ENCODE measurements at places on chromosomes 1 and 21.

- no peak for DNase-seq
Observed at GRCh38 chr1:232952514-232953499, 2.4 kb downstream of the NTPCR start.

DNA sequence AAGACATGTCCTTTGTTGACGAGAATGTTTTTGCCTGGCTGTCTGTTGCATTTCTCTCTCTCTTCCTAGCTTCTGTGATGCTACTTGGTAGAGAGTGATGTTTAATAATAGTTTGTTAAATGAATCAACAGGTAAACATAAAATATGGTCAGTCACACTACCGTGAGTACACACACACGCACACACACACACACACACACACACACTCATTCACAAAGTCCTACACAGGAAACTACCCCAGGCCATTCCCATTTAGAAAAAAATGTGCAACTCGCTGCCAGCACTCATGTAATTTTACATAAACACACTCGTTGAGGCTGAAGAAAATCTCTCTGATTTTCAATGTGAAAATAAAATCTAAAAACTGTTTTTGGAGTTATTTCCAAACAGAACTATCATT, 38.7 kb downstream of the RUNX1 start:
- no peak for DNase-seq

DNA sequence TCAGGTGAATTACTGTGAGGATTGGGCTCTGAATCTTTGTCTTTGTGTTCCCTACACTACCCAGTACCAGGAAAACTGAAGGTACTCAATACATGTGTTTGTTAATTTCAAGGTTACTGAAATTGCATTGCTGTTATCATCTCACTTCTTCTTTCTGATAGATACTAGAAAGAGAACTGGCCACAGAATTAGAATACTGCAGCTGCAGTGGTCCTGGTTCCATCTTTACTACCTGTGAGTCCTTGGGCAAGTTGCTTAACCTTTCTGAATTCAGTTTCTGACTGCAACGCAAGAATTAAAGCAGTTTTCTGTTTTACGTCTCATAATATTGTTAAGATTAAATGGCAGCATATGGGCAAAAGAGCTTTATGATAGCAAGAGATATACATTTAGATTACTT, 263.5 kb downstream of the LMO4 start:
- no peak for DNase-seq

GRCh38 chr1:88736633-88737248, 52.7 kb downstream of the PKN2 start:
- DNase-seq = no peak

GRCh38 chr1:10378081-10378841, 20.6 kb upstream of the PGD start:
- DNase-seq = no peak

- no peak for DNase-seq
Observed at GRCh38 chr21:37146320-37147235, 73.5 kb downstream of the TTC3 start.

- DNase-seq = no peak
Observed at GRCh38 chr21:39979321-39979720, 112.1 kb downstream of the PCP4 start.

- DNase-seq = no peak
Observed at GRCh38 chr1:234114648-234115307, 210.3 kb downstream of the SLC35F3 start.

DNA sequence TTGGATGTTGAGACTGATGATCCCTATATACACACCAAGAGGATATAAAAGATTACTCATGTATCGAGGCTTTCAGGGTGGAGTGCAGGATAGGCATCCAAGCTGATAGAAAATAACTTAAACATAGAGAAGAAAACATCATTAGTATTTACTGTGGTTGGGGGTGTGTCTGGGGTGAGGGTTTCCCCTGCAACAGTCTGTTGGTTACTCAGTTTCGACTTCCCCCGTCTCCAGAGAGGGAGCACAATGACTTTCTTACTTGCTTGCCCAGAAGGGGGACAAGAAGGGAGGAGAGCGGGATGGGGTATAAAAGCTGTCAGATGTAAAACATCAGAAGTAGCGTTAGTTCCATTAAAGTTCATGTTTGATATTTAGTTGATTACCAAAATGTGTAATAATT, 717.4 kb upstream of the ZP4 start:
- no peak for DNase-seq

DNA sequence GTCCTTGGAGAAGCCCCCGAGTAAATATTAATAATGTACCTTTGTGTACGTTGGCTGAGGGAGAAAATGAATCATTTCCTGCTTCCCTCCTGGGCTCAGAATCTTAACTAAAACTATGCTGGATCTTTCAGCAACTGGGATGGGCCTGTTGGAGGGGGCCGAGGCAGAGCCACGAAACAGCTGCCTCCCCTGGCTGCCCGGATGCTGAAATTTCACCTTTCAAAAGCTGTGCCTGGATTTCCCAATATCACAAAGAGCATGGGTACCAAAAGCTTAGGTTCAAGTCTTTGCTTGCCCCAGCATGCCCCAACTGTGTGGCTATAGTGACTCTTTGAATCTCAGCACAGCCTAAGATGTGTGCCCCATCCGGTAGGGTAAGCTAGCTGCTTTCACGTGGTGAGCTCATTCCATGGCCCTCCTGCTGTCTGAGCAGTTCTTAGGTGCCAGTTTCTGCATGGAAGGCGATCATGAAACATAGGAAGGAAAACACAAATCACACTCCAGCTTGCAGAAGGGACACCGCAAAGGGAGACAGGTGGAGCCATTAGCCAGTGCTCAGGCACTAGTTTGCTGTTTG, 473.5 kb downstream of the PTPRU start:
- DNase-seq = no peak

GRCh38 chr1:94093996-94094395, 27.0 kb downstream of the ABCA4 start:
- no peak for DNase-seq

DNA sequence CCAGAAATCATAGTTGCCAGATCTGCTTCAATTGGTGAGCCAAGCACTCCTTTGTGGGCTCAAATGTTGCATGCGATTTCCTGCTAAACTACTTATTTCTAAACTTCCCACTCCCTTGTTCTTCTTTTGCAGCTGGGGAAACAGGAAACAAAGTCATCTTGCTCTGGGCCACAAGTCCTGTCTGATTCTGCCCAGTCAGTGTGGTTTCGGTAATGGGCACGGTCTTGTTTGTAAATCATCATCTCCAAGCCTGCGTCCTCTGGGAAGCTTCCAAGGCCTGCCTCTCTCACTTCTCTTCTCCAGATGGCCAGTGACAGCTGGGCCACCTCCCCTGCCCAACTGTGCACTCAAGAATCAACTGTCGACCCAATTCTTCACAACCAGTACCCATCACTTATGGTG, 4.4 kb downstream of the S100A8 start:
- DNase-seq = no peak

GRCh38 chr1:156464335-156464734, 36.2 kb downstream of the MEF2D start:
- no peak for DNase-seq

Data from omental fat pad (tissue), 4 donors.